ENCODE measurements at places on chromosomes 2 and 18. TPM values are rescaled to one million over a fixed set of nuclear protein-coding genes. Genes with fewer than 3 reads are reported as not detected.
A peak's percentile ranks its signal among the peaks of the same experiment; 100 is the strongest.

DNA sequence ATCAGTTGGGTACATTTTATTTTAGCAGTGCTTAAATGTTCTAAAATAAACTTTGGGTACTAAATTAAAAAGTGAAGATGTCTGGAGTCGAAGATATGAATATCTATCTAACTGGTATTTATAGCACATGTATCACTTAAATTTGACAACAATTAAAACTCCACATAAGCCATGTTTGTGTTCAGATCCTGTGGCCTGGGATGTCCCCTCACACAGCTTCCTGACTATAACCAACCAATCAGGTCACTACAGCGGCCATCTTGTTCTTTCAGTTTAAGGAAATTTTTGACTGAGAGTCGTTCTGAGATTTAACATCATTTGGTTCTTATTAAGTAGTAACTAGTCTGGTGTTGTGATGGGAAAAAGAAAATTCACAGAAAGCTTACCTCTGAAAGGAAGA is 170.7 kb upstream of the NRP2 start:
- no peak for DNase-seq
- H3K4me3 ChIP-seq, result no peak overlapping the region
- H3K36me3 ChIP-seq, result no peaks in the 10 kb centered on the region
- no peak overlapping the region for H3K27ac ChIP-seq

- H3K27ac ChIP-seq, result no peak overlapping the region
- no peak overlapping the region for H3K4me3 ChIP-seq
- no peaks in the 10 kb centered on the region for H3K27me3 ChIP-seq
- no peaks in the 10 kb centered on the region for H3K36me3 ChIP-seq
- DNase-seq, result no peak
Observed at GRCh38 chr2:221924576-221924975, 352.5 kb upstream of the EPHA4 start.

DNA sequence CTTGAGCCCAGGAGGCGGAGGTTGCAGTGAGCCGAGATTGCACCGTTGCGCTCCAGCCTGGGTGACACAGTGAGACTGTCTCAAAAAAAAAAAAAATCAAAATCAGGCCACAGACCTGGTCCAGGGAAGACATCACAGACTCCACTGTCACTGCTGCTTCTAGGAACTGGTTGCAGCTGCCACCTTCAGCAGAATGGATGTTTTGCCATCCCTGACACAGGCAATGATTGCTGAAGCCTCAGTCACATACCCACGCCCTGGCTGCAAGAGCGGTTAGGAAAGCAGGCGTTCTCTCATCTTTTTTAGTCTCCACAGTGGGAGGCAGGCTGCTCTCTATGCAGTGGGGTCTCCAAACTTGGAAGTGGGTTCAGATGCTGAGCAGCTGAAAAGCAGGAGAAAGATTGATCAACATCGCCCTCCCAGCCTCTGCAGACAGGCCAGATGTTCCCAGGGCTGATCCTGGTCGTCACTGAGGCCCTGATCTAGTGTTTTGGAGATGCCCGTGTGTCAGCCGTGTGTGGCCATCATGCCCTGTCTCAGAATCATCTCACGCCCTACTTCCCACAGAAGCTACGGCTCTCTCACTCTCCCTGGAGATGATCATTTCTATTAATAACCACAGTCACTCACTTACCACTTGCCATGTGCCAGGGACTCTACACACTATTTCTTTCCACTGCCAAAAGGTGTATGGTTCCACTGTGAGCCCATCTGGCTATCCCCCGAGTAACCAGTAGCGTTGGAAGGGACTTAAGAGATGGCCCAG is 91.8 kb downstream of the PLB1 start:
- no peaks in the 10 kb centered on the region for H3K27me3 ChIP-seq
- peak; percentile 73 for DNase-seq

GRCh38 chr18:54378057-54378456 is 20.4 kb downstream of the C18orf54 start:
- DNase-seq, result no peak
- H3K4me3 ChIP-seq, result no peak overlapping the region
- no peaks in the 10 kb centered on the region for H3K27me3 ChIP-seq
- H3K27ac ChIP-seq, result no peak overlapping the region
- H3K4me1 ChIP-seq, result no peaks in the 10 kb centered on the region
- H3K36me3 ChIP-seq, result no peaks in the 10 kb centered on the region

DNA sequence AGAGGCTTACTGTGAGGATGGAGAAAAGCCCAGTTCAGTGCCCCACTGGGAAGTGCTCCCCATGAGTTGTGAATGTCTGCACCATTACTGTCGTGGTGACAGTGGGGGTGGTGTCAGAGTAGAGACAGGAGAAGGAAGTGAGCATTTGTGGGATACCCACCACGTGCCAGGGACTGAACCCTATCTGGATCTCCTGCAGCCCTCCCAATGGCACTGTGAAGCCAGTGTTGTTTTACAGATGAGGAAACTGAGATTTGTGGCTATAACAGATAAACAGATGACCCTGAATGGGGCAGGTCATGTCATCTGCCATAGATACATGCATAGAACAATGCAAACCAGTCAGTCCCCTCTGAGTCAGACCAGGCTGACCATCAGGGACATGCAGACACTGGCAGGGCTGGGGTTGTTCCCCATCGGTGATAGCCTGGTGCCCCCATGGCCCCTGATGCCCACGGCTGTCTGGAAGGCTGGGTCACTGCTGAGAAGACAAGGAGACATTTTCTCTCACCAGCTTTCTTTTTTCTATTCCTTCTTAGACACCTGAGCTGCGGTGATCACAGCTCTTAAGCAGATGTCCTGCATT is 60.8 kb downstream of the EMILIN2 start:
- no peak overlapping the region for H3K4me3 ChIP-seq
- H3K4me1 ChIP-seq, result no peaks in the 10 kb centered on the region
- no peak for DNase-seq
- H3K27ac ChIP-seq, result no peak overlapping the region

DNA sequence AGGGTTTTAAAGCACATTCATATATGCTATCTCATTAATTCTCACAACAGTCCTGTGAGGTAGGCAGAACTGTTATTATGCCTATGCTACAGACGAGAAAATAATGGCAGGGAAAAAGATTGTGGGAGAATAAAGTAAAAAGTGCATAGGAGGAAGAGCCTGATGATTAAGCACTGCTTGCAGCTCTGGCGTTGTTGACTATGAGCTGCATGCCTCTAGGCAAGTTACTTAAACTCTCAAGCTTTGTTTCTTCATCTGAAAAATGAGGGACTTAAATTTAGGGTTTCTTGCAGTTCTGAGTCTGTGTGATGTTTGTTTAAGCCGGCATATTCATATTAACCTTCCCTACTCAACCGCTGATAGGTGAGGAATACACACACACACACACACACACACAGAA is 51.6 kb upstream of the RAPH1 start:
- H3K27ac ChIP-seq, result no peak overlapping the region
- H3K4me3 ChIP-seq, result no peak overlapping the region
- no peaks in the 10 kb centered on the region for H3K36me3 ChIP-seq
- DNase-seq, result no peak
- H3K4me1 ChIP-seq, result peaks cover 16% of the 10 kb centered on the region
- H3K27me3 ChIP-seq, result no peaks in the 10 kb centered on the region

DNA sequence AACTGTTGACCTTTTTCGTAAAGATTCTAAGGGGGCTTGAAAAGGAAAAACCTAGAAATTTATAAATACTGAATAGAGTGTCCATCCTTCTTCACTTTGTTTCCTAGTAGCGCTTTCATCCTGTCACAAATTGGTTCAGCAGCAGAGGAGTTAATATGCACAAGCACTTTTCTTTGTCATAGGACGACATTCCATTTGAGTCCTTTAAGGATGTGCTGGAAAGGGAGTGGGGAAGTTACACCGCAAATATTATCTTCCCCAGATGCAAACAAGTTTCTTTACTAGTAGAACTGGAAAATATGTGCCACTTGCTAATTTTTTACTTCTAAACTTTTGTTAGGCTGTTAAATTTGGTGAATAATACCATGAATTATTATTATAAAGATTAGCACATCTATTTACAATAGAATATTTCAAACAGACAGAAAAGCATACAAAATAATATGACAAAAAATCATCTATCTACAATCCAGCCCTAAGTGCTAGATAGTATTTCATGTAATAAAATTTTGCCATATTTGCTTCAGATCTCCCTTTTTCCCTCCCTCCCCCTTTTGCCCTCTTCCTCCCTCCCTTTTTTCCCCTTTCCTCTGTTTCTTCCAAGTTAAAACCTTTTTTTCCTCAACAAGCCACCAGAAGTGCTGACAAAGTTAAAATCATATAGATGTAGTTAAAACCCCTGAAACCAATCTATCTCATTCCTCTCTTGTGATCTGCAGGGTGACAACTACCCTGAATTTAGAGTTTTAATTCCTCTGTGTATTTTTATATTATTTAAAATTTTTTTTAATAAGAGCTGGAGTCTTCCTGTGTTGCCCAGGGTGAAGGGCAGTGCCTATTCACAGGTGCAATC is 50.5 kb upstream of the MAP4K3 start:
- DNase-seq, result no peak
- no peak overlapping the region for H3K4me3 ChIP-seq
- peaks cover 13% of the 10 kb centered on the region for H3K4me1 ChIP-seq
- H3K27ac ChIP-seq, result no peak overlapping the region
- H3K36me3 ChIP-seq, result no peaks in the 10 kb centered on the region

TFCP2L1 gene
- total RNA-seq, result 2.2 TPM

DNA sequence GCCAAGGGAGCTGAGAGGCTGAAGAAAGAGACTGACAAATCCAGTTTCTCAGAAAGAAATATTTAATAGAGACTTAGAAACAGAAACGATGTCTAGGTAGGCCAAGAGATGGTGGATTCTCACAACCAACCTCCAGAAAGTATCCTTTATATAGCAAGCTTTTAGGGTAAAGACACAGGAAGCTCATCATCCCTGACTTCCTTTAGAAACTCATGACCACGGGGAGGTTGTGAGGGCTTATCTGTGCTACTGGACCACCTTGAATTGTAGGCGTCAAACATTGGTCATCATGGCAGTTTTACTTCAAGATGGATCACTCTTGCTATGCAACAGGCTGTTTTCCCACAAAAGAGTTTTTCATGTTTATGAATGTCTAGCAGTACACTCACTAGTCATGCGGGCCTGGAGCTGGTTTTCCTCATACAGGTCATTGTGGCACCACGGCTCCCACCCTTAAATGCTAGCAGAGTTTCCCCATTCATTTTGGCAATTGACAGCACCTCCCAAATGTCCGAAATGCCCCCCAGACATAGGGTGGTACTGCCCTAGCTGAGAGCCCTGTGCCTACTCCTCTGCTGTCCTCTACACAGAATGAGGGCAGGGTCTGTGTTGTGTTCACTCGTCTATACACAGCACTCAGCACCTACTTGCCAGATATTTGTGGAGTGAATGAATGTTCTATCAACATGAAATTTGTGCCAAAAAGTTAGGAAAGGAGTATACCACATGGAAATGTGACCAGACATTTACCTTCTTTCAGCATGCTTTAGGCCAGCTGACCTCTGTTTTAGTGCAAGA is 89.0 kb downstream of the TMEM247 start:
- no peaks in the 10 kb centered on the region for H3K36me3 ChIP-seq
- no peak overlapping the region for H3K4me3 ChIP-seq
- H3K4me1 ChIP-seq, result peaks cover 95% of the 10 kb centered on the region
- peak overlapping the region; percentile 87 for H3K27ac ChIP-seq
- DNase-seq, result no peak
- no peaks in the 10 kb centered on the region for H3K27me3 ChIP-seq

DNA sequence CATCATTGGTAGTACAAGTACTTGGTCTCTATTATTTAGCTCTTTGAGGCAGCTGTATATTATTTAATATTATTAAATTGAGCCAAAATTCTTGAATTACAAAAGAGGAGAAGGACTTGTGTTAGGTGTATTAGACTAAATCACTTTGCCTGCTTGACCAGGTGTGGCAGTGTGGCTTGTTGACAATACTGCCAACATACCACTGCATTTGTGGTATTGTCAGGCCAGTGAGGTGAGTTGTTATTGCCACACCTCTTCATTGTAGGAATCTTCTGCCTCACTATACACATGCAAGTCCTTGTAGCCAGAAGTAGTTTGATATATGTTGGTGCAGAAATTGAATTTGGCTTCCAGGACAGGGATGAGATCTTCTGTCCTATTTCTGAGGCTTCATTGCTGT is 40.5 kb downstream of the CYP20A1 start:
- H3K36me3 ChIP-seq, result no peaks in the 10 kb centered on the region
- no peak overlapping the region for H3K27ac ChIP-seq
- no peaks in the 10 kb centered on the region for H3K4me1 ChIP-seq
- no peak for DNase-seq

- H3K27me3 ChIP-seq, result no peaks in the 10 kb centered on the region
- no peak overlapping the region for H3K4me3 ChIP-seq
- no peaks in the 10 kb centered on the region for H3K36me3 ChIP-seq
- DNase-seq, result no peak
- H3K4me1 ChIP-seq, result no peaks in the 10 kb centered on the region
Observed at GRCh38 chr2:7270011-7270431, 352.8 kb downstream of the RNF144A start.

CDH19 gene
- total RNA-seq, result 0.25 TPM

DNA sequence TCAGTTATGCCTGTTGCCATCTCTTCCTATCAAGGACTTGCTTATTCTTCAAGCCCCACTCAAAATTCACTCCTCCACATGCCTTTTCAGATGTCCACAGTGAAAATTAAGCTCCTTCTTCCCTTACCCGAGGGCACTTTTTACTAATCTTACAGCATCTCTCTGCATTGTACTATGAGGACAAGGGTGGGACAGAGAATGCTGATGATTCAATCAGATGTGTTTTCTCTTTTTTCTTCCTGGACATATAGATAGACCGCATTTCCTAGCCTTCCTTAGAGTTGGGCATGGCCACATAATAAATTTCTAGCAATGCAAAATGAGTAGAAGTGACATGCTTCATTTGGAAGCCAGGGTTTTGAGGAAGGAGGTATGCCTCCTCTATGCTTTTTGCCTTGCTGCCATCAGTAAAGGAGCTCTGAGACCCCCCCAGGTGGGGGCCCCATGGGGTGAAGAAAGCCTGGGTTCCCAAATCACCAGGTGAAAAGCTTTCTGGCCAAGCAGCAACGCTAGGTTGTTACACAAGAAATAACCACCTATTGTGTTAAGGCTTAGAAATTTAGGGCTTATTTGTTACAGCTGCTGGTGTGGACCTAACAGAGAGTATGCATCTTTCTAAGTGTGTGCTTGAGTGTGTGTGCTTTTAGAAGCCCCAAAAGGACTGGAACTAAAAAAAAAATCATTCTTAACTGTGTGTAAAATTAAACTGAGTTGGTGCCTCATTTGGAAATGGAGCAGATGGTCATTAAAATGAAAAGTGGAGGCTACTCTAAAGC is 424.5 kb downstream of the STK39 start:
- DNase-seq, result no peak
- H3K36me3 ChIP-seq, result no peaks in the 10 kb centered on the region
- peaks cover 21% of the 10 kb centered on the region for H3K4me1 ChIP-seq
- no peak overlapping the region for H3K4me3 ChIP-seq
- peak overlapping the region; percentile 93 for H3K27ac ChIP-seq

DNA sequence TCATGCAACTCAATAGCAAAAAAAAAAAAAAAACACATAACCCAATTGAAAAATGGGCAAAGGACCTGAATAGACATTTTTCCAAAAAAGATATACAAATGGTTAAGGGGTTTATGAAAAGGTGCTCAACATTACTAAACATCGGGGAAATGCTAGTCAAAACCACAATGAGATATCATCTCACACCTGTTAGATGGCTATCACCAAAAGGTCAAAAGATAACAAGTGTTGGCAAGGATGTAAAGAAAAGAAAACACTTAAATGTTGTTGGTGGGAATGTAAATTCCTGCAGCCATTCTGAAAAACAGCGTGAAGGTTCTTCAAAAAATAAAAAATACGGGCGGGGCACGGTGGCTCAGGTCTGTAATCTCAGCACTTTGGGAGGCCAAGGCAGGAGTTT is 112.4 kb upstream of the CAB39 start:
- no peak for DNase-seq
- no peaks in the 10 kb centered on the region for H3K4me1 ChIP-seq
- no peaks in the 10 kb centered on the region for H3K27me3 ChIP-seq
- no peak overlapping the region for H3K4me3 ChIP-seq
- H3K36me3 ChIP-seq, result no peaks in the 10 kb centered on the region

- H3K4me3 ChIP-seq, result no peak overlapping the region
- no peaks in the 10 kb centered on the region for H3K36me3 ChIP-seq
- no peaks in the 10 kb centered on the region for H3K27me3 ChIP-seq
- DNase-seq, result no peak
Observed at GRCh38 chr2:189221811-189222467, 42.4 kb upstream of the COL5A2 start.

Data from gastrocnemius medialis (tissue), 4 donors.